HS-27A (cell line): ENCODE measurements at places on chromosomes 7 and 10.

- DNase-seq, result no peak
These were observed 19.7 kb upstream of the PRPF18 start for GRCh38 chr10:13567030-13567429.

DNA sequence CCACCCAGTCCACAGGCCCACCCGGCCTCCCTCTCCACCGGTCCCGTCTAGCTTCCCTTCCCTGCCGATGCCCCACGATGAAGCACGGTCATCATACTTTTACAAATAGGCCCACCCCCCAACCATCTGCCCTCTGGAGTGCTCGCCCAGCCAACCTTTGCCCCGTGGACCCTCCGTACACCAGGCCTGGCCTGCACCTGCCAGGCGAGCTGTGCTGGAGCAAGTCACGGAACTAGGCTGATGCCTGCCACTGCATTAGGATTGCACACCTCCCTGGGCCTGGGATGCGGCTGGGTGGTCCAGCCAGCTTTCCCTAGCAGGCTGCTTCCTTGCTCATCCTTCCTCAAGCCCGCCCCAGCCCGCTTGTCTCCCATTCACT lies 44.7 kb downstream of the PPIF start:
- no peak for DNase-seq

- no peak for DNase-seq
These were observed 5.5 kb upstream of the ADCY1 start for GRCh38 chr7:45568536-45569289.

GRCh38 chr10:14534152-14534551 lies 203.4 kb upstream of the FRMD4A start:
- no peak for DNase-seq

GRCh38 chr7:83579740-83580139 lies 69.2 kb downstream of the SEMA3E start:
- no peak for DNase-seq

GRCh38 chr7:83827036-83827435 lies 178.1 kb upstream of the SEMA3E start:
- no peak for DNase-seq

DNA sequence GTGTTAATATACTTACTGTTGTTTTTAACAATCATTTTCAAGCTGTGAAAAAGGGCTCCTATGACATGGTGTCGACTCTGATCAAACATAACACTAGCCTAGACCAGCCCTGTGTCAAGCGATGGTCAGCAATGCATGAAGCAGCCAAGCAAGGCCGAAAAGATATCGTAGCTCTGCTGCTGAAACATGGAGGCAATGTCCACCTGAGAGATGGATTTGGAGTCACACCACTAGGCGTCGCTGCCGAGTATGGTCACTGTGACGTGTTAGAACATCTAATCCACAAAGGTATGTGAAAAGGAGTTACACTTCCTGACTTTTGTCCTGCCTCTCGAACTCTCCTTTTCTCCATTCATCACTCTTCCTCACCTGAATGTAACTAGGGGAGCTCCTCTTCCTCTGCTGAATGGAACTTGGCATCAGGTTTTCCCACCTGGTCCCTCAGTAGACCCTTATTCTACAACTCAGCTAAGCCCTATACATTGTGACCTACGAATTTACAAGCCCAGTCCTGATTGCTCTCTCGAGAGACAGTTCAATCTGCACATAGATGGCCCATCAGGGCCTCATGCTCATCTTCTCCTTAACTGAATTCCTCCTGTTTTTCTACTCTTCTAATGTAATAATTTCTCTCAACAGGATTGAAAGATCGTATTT lies 23.0 kb downstream of the ASB15 start:
- peak; percentile 23 for DNase-seq

GRCh38 chr7:23713285-23714149 lies 3.5 kb downstream of the STK31 start:
- peak; percentile 61 for DNase-seq

DNA sequence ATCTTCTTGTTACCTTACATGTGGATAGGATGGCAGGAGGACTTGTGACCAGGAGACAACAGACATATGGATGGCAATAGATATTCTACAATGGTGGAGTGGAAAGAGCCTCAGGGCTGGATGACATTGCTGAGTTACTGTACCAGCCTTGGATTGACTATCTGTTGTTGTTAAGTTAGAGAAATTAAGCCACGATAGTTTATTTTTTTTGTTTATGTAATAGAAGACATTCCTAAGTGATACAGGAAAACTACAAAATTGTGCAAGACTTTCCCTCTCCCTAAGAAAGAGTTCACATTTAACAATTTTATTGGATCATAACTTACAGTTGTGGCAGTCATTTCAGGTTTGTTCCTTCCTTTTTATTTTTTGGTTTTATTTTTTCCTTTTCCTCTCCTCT lies 230.7 kb upstream of the CACNA2D1 start:
- no peak for DNase-seq

DNA sequence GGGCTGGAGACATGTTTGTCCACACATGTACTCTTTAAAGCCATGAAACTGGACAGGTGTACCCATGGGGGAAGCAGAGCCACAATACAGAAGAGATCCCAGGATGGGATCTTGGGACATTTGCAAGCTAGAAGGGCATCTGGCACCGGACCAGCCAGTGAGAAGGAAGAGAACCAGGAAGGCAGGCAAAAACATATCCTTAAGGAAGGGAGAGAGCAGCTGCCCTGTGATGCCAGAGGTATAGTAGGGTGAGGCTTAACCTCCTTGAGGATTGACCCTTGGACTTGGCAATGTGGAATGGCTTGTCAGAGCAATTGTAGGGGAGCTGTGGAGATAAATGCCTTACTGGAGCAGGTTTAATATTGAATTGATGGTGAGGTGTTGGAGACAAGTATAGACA lies 17.9 kb upstream of the SUV39H2 start:
- no peak for DNase-seq

GRCh38 chr10:78424723-78425122 lies 391.1 kb downstream of the RPS24 start:
- DNase-seq, result no peak

DNA sequence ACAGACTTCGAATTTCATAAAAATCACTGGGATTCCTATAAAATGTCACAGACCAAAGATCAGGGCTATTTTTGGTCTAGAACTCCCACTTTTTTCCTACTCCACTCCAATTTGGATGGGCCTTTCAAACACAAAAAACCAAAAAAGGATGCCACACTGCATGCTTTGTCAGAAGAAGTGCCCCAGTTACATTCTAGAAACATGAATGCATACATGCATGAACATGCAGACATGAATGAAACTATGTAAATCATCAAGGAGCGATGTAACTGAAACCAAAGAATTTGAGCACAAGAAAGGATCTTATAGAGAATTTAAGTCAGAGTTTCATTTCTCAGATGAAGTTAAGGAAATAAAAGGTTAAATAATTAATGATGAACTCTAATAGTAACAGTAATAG lies 31.8 kb upstream of the FAM133B start:
- DNase-seq, result no peak

DNA sequence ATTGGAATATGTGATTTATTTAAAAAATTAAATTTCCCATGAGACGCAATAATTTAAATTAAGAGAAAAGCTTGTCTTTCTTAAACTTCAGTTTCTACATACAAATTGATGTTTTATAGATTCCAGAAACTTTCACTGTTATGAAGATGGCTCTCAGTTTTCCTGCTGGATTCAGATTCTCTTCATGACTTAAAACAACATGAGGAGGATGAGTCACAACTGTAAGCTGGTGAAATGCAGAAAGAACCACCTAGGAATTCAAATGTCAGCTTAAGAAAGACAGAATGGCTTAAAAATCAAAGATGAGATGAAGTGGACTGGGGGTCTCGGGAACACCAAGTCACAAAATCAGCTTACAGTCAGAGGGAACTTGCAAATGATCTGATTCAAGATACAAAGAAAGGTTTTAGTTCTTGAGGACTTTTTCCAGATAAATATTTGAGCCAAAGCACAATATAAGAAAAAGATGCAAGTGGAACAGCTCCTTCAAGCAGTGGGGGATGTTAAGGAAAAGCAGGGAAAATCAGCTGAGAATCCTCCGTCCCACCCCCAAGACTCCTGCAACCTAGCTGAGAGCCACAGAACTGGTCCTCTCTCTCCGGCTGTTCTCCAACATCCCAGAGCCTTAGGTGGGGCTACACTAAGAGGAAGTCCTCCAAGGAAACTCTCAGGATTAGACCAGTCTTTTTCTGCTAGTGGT lies 279.8 kb downstream of the KCNMA1 start:
- no peak for DNase-seq

DNA sequence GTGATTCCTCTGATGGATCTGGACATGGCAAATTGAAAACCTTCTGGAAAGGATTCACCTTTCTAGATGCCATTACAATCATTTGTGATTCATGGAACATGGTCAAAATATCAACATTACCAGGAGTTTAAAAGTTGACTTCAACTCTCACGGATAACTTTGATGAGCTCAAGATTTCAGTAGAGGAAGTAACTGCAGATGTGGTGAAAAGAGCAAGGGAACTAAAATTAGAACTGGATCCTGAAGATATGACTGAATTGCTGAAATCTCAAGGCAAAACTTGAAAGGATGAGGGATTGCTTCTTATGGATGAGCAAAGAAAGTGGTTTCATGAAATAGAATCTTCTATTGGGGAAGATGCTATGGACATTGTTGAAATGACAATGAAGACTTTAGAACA lies 293.6 kb downstream of the ARHGAP12 start:
- DNase-seq, result no peak

DNA sequence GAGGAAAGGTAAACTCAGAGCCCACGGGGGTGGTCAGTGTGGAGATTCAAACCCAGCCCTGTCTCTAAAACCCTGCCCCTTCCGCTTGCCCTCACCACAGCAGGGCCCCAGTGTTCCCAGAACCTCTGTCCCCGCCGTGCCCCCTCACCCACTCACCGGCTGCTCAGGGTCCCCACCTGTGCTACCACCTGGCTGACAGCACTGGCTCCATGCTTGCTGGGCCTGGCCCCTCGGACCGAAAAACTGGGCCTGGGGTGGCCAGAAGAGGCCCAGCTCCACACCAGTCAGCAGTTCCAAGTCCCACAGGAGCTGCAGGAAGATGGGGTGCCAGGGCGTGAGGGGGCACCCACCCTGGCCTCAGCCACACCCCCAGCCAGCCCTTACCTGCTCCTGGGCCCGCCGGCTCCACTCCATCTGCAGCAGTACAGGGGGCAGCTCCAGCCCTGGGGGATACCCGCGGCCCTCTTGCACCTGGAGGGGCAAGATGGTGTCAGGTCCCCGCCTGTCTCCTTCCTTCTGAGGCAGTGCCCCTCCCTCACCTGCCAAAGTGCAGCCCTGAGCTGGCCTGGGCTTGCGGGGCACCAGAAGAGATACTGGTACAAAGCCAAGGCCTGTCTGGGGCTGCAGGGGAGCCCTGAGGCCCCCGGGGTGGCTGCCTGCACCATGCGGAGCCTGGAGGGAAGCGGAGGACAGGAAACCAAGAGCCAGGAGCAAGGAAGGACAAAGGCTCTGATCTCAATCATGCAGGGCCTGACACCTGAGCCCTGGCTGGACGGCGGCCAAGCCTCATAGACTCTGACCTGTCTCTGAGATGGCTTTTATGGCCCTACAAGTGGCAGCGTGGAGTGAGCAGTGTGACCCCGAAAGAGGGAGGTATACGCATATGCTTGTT lies 11.7 kb downstream of the ATP6V1F start:
- DNase-seq, result no peak

- no peak for DNase-seq
These were observed 2.2 kb upstream of the CELF2 start for GRCh38 chr10:11015446-11015934.

DNA sequence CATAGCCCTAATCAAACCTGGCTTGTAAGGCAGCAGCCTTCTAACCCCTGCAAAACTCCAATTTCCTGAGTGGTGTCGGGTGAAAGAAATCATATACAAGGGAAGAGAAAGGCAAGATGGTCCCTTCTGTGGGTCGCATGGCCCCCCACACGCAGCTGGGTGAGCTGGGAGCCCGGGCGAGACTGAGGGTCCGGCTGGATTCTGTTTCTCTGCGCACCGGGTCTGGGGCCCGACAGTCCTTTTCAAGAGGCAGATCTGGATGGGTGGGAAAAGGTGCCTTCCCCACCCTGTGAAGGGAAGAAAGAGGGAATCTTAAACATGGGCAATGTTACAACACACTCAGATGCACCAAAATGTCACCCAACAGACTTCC lies 18.5 kb downstream of the WDR86 start:
- no peak for DNase-seq

DNA sequence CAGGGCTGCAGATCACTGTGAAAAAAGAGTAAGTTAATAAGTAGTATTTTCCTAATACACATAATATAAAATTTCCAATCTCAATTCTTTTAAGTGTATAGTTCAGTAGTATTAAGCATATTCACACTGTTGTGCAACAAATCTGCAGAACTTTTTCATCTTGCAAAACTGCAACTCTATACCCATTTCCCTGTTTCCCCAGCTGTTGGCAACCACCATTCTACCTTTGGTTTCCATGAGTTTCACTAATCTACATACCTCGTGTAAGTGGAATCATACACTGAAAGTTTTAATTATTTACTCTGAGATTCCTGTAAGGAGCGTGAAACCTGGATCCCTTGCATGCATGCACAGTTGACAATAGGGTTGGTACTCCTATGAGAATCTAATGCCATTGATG lies 155.4 kb downstream of the ZPBP start:
- no peak for DNase-seq

GRCh38 chr10:116670706-116671105 lies 50.0 kb downstream of the PNLIPRP2 start:
- no peak for DNase-seq

GRCh38 chr7:26141077-26141476 lies 10.9 kb upstream of the NFE2L3 start:
- no peak for DNase-seq

DNA sequence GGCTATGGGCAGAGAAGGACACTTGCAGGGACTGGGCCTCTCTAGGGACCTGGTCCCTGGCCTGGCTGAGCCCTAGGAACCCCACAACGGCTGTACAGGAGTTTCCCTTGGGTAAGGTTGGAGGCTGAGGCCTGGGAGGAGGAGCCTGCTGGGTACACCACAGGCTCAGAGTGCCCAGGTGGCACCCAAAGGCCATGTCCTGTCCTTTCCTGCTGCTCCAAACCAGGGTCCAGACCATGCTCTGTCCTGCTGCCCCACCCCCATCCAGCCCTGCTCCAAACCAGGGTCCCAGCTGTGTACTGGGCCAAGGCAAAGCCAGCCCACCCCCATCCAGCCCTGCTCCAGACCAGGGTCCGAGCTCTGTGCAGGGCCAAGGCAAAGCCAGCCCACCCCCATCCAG lies 35.3 kb upstream of the ZNF488 start:
- DNase-seq, result no peak

GRCh38 chr10:3625959-3626751 lies 158.9 kb downstream of the KLF6 start:
- peak; percentile 66 for DNase-seq

GRCh38 chr10:9222917-9223316 lies 1168.4 kb downstream of the GATA3 start:
- DNase-seq, result no peak

- no peak for DNase-seq
These were observed 36.9 kb downstream of the SLC26A4 start for GRCh38 chr7:107697321-107698049.
